ENCODE measurements at places on chromosomes 11 and 22. TPM values are rescaled to one million over a fixed set of nuclear protein-coding genes. Genes with fewer than 3 reads are reported as not detected.
A peak's percentile ranks its signal among the peaks of the same experiment; 100 is the strongest.

- no peak for DNase-seq
- H3K4me3 ChIP-seq: no peak overlapping the region
- no peaks in the 10 kb centered on the region for H3K27me3 ChIP-seq
- no peaks in the 10 kb centered on the region for H3K36me3 ChIP-seq
- no peak overlapping the region for H3K27ac ChIP-seq
These were observed 8.0 kb upstream of the COMT start for GRCh38 chr22:19933341-19934241.

- no peak for DNase-seq
- H3K27ac ChIP-seq: no peak overlapping the region
- H3K4me3 ChIP-seq: no peak overlapping the region
- H3K27me3 ChIP-seq: no peaks in the 10 kb centered on the region
These were observed 77.6 kb downstream of the TENM4 start for GRCh38 chr11:79363256-79363655.

GRCh38 chr11:6568191-6568918 lies 35.1 kb downstream of the RRP8 start:
- H3K36me3 ChIP-seq: no peaks in the 10 kb centered on the region
- no peak overlapping the region for H3K4me3 ChIP-seq
- peaks cover 3% of the 10 kb centered on the region for H3K4me1 ChIP-seq
- DNase-seq: peak; percentile 44
- H3K27me3 ChIP-seq: no peaks in the 10 kb centered on the region

The PTPRCAP gene
- total RNA-seq: 2.4 TPM

GRCh38 chr22:36569999-36570398 lies 41.0 kb upstream of the EIF3D start:
- H3K27me3 ChIP-seq: no peaks in the 10 kb centered on the region
- no peaks in the 10 kb centered on the region for H3K4me1 ChIP-seq
- no peak overlapping the region for H3K27ac ChIP-seq
- no peak overlapping the region for H3K4me3 ChIP-seq
- no peak for DNase-seq
- no peaks in the 10 kb centered on the region for H3K36me3 ChIP-seq

DNA sequence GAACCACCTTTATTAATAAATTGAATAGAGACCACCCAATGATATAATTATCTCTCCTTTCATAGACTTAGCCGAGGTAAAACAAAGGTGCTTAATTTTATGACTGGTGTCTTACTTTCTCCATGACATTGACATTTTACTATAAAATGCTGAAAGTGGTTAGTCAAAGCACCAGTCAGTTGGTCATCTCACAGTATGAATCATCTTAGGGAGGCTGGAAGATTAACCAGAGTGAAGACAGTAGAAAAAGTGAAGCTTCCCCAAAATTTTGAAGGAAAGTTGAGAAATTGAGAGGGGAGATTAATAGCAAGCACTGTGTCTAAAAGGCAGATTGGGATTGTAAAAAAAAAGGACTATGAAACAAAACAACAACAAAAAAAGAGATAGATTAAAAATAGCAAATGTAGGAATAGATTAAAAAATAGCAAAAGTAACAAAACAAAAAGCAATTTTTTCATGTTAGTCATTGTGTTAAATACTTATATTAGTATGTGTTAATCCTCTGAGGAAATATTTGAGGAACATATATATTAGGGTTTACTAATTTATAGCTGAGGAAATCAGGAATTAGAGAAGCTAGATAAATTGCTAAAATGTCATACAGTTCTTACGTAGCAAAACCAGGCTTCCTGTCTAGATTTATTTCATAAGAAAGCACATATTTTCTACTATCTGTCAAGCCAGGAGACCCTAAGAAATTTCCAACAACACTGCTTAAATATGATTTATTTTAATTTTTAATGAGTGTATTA lies 557.3 kb upstream of the ANO5 start:
- no peaks in the 10 kb centered on the region for H3K4me1 ChIP-seq
- no peak overlapping the region for H3K27ac ChIP-seq
- H3K4me3 ChIP-seq: no peak overlapping the region
- DNase-seq: no peak

DNA sequence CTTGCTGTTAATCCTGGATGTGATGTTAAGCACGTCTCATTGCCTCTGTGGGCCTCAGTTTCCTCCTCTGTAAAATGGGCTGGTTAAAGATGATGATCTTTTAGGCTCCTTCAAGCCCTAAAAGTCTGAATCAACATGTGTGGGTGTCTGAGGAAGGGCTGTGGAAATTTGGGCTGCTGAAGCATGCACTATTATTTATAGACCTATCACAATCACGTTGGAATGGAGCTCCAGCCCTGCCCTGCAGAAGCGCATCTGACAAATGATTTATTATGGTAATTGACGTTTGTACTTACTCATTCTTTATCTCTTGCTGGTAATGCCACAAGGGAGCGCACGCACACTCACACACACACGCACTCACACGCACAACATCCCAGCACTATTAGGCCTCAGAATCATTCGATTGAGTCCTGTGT lies 20.4 kb downstream of the P2RX3 start:
- no peak overlapping the region for H3K4me3 ChIP-seq
- no peak for DNase-seq
- H3K27me3 ChIP-seq: no peaks in the 10 kb centered on the region
- H3K27ac ChIP-seq: no peak overlapping the region
- no peaks in the 10 kb centered on the region for H3K36me3 ChIP-seq

- no peaks in the 10 kb centered on the region for H3K36me3 ChIP-seq
- no peaks in the 10 kb centered on the region for H3K4me1 ChIP-seq
- H3K27ac ChIP-seq: no peak overlapping the region
- H3K4me3 ChIP-seq: no peak overlapping the region
- DNase-seq: no peak
These were observed 10.0 kb downstream of the SCUBE1 start for GRCh38 chr22:43333156-43333555.

DNA sequence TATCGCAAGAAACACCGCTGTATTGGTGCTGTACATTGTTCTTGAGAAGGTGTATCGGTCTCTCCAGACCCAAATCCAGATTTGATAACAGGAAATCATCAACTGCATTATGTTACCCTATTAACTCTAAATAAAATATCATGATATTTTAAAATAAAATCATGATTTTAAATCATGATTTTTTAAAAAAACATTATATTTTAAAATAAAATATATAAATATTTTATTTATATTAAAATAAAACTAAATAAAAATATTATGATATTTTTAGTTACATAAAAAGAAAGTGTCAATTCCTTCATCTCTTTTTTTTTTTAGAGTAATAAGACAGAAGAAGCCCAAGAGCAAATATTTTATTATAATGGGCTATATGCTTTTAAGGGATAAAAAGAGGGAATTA lies 27.6 kb downstream of the RBMXL2 start:
- DNase-seq: no peak
- no peaks in the 10 kb centered on the region for H3K4me1 ChIP-seq

The CREB3L1 gene
- total RNA-seq: 63.0 TPM

All from ovary (tissue), 10 donors.